ENCODE measurements at places on chromosomes 4 and X. TPM values are rescaled to one million over a fixed set of nuclear protein-coding genes. Genes with fewer than 3 reads are reported as not detected.

DNA sequence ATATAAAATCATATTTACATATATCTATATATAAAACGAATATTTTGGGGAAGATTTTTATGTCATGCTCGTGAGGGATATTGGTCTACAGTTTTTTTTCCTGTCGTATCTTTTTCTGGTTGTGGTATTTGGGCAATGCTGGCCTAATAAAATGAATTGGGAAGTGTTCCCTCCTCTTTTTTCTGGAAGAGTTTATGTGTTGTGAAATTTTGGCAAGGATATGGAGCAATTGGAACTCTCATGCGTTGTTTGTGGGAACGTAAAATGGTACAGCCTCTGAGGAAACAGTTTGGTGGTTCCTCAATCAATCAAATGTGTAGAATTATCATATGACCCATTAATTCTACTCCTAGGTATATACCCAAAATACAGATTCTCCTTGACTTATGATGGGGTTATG, 69.8 kb downstream of the ZNF182 start:
- DNase-seq: peak; percentile 69

GRCh38 chr4:128525992-128526630, 238.5 kb upstream of the PGRMC2 start:
- DNase-seq: peak; percentile 33

DNA sequence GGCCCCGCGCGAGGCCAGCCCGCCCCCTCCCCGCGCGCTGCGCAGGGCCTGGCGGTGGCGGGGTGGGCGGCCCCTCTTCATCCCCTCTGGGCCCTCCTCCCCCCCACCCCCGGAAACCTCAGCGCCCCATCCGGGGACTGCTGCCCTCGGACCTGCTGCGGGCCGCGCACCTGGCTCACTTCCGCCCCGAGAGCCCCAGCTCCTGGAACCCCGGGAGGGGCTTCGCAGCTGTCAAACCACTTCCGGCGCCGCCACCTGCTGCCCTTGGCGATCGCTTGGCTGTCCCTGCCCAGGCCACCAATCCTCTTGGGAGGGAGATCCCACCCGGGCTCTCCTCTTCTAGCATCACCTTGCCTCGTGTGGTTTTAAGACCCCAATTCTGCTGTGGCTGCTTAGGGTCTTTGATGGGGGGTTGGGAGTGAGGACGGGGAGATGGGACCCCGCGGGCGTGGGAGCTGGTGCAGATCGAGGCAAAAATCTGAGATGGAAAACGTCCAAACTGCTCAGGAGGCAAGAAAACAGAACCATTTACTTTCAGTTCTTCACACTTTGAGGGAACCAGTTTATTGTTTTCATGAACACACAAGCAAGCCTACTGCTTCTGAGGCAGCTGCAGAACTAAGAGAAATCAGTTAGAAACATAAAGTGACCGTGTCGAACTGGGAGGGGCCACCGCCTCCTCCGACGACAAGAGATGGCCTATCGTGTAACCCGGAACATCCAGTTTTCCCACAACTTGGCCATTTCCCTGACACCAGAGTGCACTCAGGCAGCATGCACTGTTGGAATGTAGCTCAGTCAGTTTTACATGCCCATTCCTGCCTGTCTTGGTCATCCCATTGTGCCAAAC, 754 bp downstream of the MTMR1 start:
- peak; percentile 28 for DNase-seq

DNA sequence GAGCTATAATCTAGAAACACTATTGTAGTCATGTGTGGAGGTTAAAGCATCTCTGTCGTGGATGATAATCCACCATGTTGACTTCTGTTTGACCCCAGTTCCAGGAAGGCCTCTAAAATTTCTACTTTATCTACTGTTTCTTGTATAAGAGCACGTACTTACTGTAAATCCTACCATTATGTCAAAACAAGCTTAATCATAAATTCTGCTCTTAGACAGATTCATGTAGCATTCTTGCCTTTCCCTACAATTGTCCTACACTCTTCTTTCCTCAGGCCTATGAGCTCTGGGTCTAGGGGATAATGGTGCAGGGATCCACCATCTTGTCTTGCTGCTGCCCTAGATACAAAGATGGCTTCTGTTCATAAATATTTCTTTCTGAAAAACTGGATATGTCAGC, 2594.3 kb downstream of the ARAP2 start:
- no peak for DNase-seq

DNA sequence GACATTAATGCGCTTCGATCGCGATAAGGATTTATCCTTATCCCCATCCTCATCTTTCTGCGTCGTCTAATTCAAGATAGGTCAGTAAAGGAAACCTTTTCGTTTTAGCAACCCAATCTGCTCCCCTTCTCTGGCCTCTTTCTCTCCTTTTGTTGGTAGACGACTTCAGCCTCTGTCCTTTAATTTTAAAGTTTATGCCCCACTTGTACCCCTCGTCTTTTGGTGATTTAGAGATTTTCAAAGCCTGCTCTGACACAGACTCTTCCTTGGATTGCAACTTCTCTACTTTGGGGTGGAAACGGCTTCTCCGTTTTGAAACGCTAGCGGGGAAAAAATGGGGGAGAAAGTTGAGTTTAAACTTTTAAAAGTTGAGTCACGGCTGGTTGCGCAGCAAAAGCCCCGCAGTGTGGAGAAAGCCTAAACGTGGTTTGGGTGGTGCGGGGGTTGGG, 528 bp upstream of the FGF2 start:
- no peak for DNase-seq

- DNase-seq: no peak
Measured at GRCh38 chrX:85544609-85545008, 165.1 kb upstream of the POF1B start.

Gene AMTN
- polyA plus RNA-seq: not detected

Measured in lung (tissue), 17 donors.